Fibroblast of mammary gland (primary cell): ENCODE measurements at places on chromosomes 3 and 15.
A peak's percentile ranks its signal among the peaks of the same experiment; 100 is the strongest.

DNA sequence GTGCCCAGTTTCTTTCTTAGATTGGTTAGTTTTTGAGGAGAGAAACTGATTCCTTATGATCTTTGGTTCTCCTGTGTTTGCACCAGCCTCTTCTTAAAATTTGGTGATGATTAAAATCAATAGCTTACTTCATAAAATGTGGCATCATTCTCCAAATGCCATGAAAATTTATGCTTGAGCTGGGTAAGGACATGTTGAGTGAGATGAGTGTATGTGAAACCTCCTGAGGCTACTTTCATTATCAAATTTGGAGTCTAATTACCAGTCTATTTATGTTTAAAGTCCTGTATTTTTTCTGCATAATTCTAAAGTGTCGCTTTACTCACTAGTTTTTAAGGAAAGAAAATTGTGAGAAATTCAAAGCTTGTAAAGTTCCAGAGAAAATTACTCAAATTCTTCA, 102.1 kb downstream of the DIPK2A start:
- no peak for DNase-seq

- DNase-seq = no peak
These were observed 272.5 kb upstream of the ARHGEF26 start for GRCh38 chr3:153848702-153849101.

DNA sequence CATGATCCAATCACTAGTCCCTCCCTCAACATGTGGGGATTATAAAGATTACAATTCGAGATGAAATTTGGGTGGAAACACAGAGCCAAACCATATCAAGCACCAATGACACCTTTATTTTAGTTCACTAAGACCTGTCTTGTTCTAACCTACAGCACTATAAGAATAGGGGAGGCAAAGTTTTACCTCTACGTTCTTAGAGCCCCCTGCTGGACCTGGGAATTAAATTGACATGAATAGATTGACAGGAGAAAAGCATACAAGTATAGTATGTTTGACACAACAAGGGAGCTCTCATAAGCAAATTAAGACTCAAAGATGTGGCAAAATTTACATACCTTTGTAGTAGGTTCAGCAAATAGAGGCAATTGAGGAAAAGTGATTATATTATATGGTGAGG, 974.4 kb upstream of the ALCAM start:
- DNase-seq = no peak

GRCh38 chr3:15557511-15557946, 36.0 kb upstream of the COLQ start:
- DNase-seq = peak; percentile 78

DNA sequence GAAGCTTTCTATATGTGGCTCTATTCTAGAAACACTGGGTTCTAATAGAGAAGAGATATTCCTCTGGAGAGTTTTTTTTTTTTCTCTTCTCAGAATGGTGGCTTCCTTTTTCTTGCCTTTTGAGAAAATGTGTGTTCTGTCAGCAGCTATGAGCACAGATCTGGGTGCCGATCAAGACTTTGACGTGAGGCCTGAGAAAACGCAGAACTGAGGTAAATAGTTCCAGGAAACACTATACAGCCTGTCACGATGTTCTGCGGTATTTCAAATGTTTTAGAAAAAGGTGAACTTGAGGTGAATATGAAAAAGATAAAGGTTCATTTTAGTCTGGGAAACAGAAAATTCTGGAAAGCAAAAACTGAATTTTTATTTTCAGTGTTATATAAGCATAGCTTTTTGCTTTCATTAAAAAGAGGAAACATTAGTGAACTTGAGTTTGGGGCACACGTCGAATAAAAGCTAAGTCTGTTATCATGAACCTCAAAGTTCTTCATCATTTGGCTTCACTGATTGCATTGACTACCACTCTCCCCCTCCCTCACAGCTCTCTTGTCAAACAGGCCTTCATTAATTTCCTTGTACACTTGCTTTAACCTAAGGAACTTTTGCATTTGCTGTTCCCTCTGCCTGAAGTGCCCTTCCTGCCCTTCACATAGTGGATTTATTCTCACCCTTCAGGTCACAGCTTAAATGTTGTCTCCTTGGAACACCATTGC, 265.1 kb downstream of the NFKBIZ start:
- DNase-seq = no peak

GRCh38 chr3:110612045-110612444, 459.6 kb upstream of the NECTIN3 start:
- DNase-seq = no peak

- peak; percentile 45 for DNase-seq
These were observed 11.1 kb downstream of the IGF2BP2 start for GRCh38 chr3:185813691-185814215.
